ENCODE measurements at places on chromosomes 2 and 18. TPM values are rescaled to one million over a fixed set of nuclear protein-coding genes. Genes with fewer than 3 reads are reported as not detected.

GRCh38 chr2:16507655-16508489, 157.8 kb downstream of the CYRIA start:
- H3K27ac ChIP-seq, result no peak overlapping the region
- no peaks in the 10 kb centered on the region for H3K36me3 ChIP-seq
- no peak for DNase-seq
- peaks cover 75% of the 10 kb centered on the region for H3K27me3 ChIP-seq
- H3K4me3 ChIP-seq, result peak overlapping the region; percentile 60

GRCh38 chr2:220194630-220195584, 567.5 kb downstream of the SLC4A3 start:
- no peaks in the 10 kb centered on the region for H3K4me1 ChIP-seq
- DNase-seq, result no peak
- H3K4me3 ChIP-seq, result no peak overlapping the region
- no peaks in the 10 kb centered on the region for H3K27me3 ChIP-seq

DNA sequence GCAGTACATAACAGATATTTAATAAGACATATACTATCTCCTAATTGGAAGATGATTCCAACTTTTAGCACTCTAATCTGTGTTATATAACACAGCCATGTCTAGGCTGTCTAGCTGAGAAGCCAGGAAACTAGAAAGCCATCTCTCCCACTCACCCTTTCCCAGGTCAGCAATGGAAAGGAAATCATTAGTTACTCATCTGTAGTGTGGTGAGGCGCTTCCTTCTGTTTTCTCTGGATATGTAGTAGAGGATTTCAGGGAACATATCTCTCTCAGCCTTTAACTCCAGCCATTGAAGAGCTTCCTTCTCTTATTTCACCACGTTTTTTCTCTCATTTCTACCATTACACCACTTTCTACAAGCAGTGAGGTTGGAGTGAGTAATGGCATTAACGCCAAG, 19.4 kb downstream of the RBBP8 start:
- no peak overlapping the region for H3K27ac ChIP-seq
- no peaks in the 10 kb centered on the region for H3K27me3 ChIP-seq
- no peaks in the 10 kb centered on the region for H3K4me1 ChIP-seq
- H3K36me3 ChIP-seq, result peaks cover 39% of the 10 kb centered on the region
- H3K4me3 ChIP-seq, result no peak overlapping the region

The KCNG2 gene
- total RNA-seq, result 1.4 TPM

GRCh38 chr2:103401621-103402020, 639.8 kb downstream of the TMEM182 start:
- H3K27ac ChIP-seq, result no peak overlapping the region
- no peaks in the 10 kb centered on the region for H3K27me3 ChIP-seq
- no peak overlapping the region for H3K4me3 ChIP-seq
- H3K4me1 ChIP-seq, result no peaks in the 10 kb centered on the region
- DNase-seq, result no peak
- H3K36me3 ChIP-seq, result no peaks in the 10 kb centered on the region

GRCh38 chr2:20326163-20326780, 24.4 kb downstream of the PUM2 start:
- peaks cover 93% of the 10 kb centered on the region for H3K4me1 ChIP-seq
- no peaks in the 10 kb centered on the region for H3K27me3 ChIP-seq
- no peak overlapping the region for H3K27ac ChIP-seq
- no peak for DNase-seq

The HOXD13 gene
- not detected for total RNA-seq

The PJVK gene
- total RNA-seq, result 1.7 TPM

DNA sequence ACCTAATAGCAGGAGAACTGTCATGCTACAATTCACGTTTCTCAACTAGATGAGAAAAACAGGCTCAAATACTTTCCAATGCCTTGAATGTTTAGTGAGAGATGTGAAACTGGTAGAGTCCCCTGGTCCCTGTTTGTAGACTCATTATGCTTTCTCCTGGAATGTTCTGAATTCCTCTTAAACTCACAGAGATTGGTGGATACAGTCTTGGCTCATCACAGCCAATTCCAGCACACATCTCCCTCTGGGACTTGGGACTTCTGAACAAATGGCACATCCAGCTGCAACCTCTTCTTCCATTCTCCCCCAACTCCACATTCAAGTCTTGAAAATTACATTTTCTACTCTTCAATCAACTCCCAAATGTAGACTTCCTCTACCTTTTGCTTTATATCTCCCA, 58.4 kb upstream of the NT5C1B start:
- DNase-seq, result no peak
- no peaks in the 10 kb centered on the region for H3K4me1 ChIP-seq
- H3K27ac ChIP-seq, result no peak overlapping the region
- H3K36me3 ChIP-seq, result no peaks in the 10 kb centered on the region

The HOXD4 gene
- total RNA-seq, result 9.8 TPM

The ALLC gene
- total RNA-seq, result not detected

GRCh38 chr18:28115149-28115550, 61.8 kb downstream of the CDH2 start:
- no peaks in the 10 kb centered on the region for H3K4me1 ChIP-seq
- H3K36me3 ChIP-seq, result no peaks in the 10 kb centered on the region
- no peak overlapping the region for H3K4me3 ChIP-seq
- H3K27ac ChIP-seq, result no peak overlapping the region

GRCh38 chr2:212921711-212922110, 229.7 kb downstream of the IKZF2 start:
- H3K27me3 ChIP-seq, result no peaks in the 10 kb centered on the region
- H3K4me3 ChIP-seq, result no peak overlapping the region
- DNase-seq, result no peak
- no peaks in the 10 kb centered on the region for H3K36me3 ChIP-seq
- no peaks in the 10 kb centered on the region for H3K4me1 ChIP-seq
- no peak overlapping the region for H3K27ac ChIP-seq

DNA sequence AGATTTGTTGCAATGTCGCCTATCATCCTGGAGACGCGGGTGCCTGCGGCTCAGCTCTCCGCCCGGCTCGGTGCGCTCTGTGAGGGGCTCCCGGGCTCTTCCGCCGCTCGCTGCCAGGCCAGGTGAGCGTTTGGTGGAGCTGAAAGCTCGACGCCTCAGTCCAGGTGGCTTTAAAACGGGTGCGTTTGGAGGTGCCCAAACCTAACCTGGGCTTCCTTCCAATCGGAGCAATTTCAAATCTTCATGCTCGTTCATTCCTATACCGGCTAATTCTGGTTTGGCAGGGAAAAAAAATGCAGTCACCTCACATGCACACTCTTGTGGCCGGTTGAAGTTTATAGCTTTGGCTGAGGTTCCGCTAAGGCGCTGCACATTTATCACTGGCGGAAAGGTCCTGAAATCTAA, at the start of gene SLC16A14:
TSS of gene SLC16A14 (minus strand) at position 274 of the 405 bp plus-strand sequence. CDS start 9,572 bp downstream, outside the sequence.
- peaks cover 46% of the 10 kb centered on the region for H3K4me1 ChIP-seq
- peak within 1 kb of the TSS; percentile 89 for H3K27ac ChIP-seq
- no peaks in the 10 kb centered on the region for H3K36me3 ChIP-seq
- H3K27me3 ChIP-seq, result no peaks in the 10 kb centered on the region
- H3K4me3 ChIP-seq, result peak within 1 kb of the TSS; percentile 71

- H3K4me1 ChIP-seq, result no peaks in the 10 kb centered on the region
- DNase-seq, result no peak
- no peak overlapping the region for H3K4me3 ChIP-seq
- no peaks in the 10 kb centered on the region for H3K27me3 ChIP-seq
- H3K36me3 ChIP-seq, result no peaks in the 10 kb centered on the region
- H3K27ac ChIP-seq, result no peak overlapping the region
Measured at GRCh38 chr2:76506538-76506937, 795.8 kb upstream of the GCFC2 start.

GRCh38 chr2:85577386-85578242, at the start of gene VAMP8:
VAMP8 (plus strand) TSS chr2:85577586; CDS start chr2:85577647, 61 bp downstream.
- H3K4me3 ChIP-seq, result peak within 1 kb of the TSS; percentile 73
- H3K4me1 ChIP-seq, result peaks cover 21% of the 10 kb centered on the region
- no peaks in the 10 kb centered on the region for H3K27me3 ChIP-seq
- DNase-seq, result peak; percentile 91
- H3K27ac ChIP-seq, result peak within 1 kb of the TSS; percentile 88

GRCh38 chr2:204611017-204611631, 65.8 kb downstream of the PARD3B start:
- H3K27me3 ChIP-seq, result no peaks in the 10 kb centered on the region
- no peaks in the 10 kb centered on the region for H3K4me1 ChIP-seq
- H3K4me3 ChIP-seq, result no peak overlapping the region

- DNase-seq, result no peak
- H3K4me1 ChIP-seq, result no peaks in the 10 kb centered on the region
- no peaks in the 10 kb centered on the region for H3K36me3 ChIP-seq
- no peak overlapping the region for H3K27ac ChIP-seq
- no peak overlapping the region for H3K4me3 ChIP-seq
- no peaks in the 10 kb centered on the region for H3K27me3 ChIP-seq
Measured at GRCh38 chr2:26438526-26438925, 36.8 kb downstream of the DRC1 start.

DNA sequence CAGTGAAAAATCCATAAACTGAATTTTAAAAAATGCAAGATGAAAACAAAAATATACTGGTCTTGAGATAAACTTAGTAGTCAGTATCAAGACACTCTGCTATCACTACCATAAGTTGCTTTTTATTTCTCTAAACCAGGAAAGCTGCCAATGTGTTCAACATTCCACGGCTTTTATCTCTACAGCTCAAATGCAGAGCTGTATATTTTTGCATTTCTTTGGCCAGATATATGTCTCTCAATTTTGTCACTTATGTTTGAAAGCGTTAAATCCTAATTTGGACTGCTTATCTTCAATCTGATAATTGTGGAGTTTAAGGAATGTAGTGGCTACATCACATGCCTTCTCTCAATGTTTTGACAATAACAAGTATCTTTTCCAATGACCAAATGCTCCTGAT, 609.5 kb downstream of the EPHA4 start:
- no peaks in the 10 kb centered on the region for H3K4me1 ChIP-seq
- H3K36me3 ChIP-seq, result no peaks in the 10 kb centered on the region
- H3K27me3 ChIP-seq, result no peaks in the 10 kb centered on the region

DNA sequence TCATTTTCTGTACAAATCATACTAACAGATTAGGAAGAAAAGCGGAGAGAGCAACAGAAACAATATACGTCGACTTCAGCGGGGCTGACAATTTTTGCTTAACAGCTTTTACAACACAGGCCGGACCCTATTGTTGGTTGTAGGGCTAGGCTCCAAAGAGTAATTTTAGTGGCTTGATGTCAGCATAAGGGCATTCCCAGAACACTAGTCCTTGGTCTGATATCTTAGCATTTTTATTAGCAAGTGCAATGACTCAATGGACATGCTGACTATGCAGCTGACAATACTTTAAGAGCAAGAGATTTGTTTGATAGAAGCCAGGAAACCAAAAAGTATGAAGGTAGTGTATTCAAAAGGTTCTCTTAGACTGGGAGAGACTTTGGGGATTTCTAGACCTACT, 209.9 kb downstream of the LNPK start:
- no peak for DNase-seq
- H3K36me3 ChIP-seq, result no peaks in the 10 kb centered on the region
- H3K4me3 ChIP-seq, result no peak overlapping the region
- no peaks in the 10 kb centered on the region for H3K4me1 ChIP-seq
- H3K27me3 ChIP-seq, result peaks cover 5% of the 10 kb centered on the region

DNA sequence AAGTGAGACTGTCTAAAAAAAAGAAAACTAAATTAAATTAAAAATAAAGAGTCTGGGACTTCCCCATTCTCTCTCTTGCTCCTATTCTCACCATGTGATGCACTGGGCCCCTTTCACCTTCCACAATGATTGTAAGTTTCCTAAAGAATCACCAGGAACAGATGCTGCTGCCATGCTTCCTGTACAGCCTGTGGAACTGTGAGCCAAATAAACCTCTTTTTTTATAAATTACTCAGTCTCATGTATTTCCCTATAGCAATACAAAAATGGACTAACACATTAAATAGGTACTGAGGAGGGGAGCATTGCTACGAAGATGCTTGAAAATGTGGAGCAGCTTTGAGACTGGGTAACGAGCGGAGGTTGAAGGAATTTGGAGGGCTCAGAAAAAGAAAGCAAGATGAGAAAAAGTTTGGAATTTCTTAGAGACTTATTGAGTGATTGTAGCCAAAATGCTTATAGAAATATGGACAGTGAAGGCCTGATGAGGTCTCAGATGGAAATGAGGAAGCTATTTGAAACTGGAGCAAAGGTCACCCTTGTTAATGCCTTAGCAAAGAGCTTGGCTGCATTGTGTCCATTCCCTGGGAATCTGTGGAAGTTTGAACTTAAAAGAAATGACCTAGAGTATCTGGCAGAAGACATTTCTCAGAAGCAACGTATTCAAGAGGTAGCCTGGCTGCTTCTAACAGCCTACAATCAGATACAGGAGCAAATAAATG, 128.7 kb downstream of the EIPR1 start:
- no peak overlapping the region for H3K4me3 ChIP-seq
- no peaks in the 10 kb centered on the region for H3K36me3 ChIP-seq
- no peaks in the 10 kb centered on the region for H3K4me1 ChIP-seq
- H3K27ac ChIP-seq, result no peak overlapping the region
- H3K27me3 ChIP-seq, result no peaks in the 10 kb centered on the region

- no peaks in the 10 kb centered on the region for H3K36me3 ChIP-seq
- DNase-seq, result no peak
- no peak overlapping the region for H3K27ac ChIP-seq
- no peaks in the 10 kb centered on the region for H3K27me3 ChIP-seq
- no peaks in the 10 kb centered on the region for H3K4me1 ChIP-seq
Measured at GRCh38 chr18:29164020-29164706, 987.2 kb upstream of the CDH2 start.

GRCh38 chr2:20181761-20182160, 43.2 kb downstream of the SDC1 start:
- DNase-seq, result peak; percentile 43
- H3K4me3 ChIP-seq, result no peak overlapping the region
- no peaks in the 10 kb centered on the region for H3K4me1 ChIP-seq
- H3K36me3 ChIP-seq, result no peaks in the 10 kb centered on the region
- H3K27ac ChIP-seq, result no peak overlapping the region

DNA sequence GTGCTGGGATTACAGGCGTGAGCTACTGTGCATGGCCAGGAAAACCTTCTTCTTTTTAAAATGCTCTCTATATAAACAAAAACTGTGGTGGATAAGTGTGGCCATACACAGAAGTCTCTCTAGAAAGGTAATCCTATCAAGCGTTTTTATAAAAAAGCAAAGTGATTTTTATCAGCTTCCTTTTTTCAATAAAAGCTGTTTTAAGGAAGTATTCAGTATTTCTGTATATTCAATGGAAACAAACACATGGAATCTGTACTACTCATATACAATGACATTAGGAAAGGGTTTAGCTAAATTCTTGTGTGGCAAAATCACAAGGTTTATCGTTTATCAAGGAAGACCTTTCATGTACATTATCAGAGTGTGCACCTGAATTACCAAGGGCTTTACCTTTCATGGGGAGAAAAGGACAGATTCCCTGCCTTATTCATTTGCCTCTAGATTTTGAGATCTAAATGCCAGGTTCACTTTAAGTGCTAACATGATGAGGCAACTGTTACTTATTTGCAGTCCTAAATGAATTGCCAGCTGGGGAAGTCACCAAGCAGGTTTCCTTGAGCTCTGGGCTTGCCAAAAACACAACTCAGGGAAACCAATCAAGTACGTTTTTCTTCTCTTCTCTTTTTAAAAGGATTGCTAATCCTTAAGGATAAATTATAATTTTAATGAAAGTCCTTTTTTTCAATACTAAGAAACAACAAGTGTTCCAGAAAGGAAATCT, 70.8 kb downstream of the RTN4 start:
- no peaks in the 10 kb centered on the region for H3K36me3 ChIP-seq
- no peaks in the 10 kb centered on the region for H3K27me3 ChIP-seq
- DNase-seq, result no peak
